ENCODE measurements at places on chromosomes 6 and 20.
A peak's percentile ranks its signal among the peaks of the same experiment; 100 is the strongest.

GRCh38 chr6:84667252-84668213 lies 96.9 kb downstream of the TBX18 start:
- no peak for DNase-seq

DNA sequence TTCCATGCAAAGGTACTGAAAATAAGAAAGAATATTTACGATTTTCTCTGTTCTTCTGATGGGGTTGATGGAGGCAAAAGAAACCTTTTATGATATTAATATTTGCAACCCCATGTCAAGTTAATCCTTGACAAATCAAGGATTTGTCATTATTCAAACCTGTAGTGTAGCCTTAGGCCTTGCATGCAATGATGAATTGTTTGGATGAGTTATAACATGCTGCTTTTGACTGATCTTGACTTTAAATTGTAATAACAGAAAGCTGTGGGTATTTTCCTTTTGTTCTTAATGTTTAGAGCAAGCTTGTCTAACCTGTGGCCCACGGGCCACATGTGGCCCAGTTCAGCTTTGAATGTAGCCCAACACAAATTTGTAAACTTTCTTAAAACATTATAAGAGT lies 13.0 kb upstream of the BAG2 start:
- DNase-seq: no peak

DNA sequence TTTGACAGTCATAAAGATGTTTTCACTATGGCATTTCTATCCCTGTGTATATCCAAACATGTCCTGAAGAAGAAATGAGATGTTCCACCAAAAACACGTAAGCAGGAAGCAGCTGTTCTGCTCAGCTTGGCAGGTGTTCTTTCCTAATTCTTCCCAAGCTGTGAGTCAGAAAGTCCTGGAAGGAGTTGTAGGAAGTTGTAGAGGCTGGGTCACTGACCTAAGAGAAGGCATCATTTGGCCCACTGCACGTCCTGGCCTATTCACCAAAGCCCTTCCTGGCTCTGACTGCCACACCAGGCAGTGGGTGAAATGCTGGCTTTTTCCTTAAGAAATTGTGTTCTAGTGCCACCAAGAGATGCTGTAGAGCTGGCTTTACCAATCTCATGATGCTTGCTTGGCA lies 40.3 kb downstream of the STX11 start:
- no peak for DNase-seq

DNA sequence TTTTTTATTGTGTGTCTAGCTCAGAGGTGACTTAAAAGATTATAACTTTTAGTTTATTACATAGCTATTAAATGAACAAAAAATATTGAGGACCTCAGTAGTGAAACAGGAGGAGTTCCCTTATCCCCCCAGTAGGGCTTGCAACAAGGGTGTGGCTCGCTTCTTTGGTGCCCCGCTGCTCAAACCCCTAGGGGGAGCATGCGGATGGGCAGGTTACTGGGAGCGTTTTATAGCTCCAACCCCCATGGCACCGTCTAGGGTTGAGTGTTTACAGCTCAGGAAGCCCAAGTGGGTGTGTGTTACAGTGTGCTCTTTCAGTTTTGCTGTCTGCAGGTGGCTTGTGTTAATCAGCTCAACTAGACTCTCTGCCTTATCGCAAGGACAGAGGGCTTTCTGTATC lies 1513.7 kb downstream of the GRIK2 start:
- peak; percentile 9 for DNase-seq

DNA sequence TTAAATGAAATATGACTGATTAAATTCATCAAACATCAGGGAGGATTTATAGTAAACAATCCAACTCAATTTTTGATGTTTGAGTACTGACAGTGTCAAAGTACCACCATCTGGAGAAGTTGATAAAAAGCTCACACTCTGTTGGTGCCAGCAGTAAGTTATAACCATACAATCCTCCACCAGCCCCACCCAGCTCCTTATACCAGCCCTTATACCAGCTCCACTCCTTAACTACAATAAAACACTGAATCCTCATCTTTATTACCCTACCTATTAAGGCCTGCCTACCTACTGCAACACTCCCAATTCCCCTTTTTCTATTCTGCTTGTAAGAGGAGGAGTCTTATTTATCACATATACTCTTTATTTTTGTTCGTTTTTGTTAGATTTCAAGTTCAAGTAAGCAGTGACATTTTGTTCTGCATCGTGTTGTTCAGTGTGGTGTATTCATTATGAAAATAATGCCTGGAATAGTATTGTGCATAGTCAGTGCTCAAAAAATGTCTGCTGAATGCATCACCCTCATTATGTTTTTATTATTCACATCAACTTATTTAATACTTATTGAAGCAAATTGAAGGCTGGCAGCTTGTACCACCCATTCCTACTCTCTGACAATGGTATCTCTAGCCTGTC lies 954.7 kb upstream of the ADGRB3 start:
- DNase-seq: no peak

GRCh38 chr6:88612631-88613030 lies 350.8 kb downstream of the RNGTT start:
- DNase-seq: no peak

GRCh38 chr6:165714907-165715306 lies 51.9 kb upstream of the PDE10A start:
- DNase-seq: no peak

GRCh38 chr6:107114213-107114925 lies 946 bp downstream of the BEND3 start:
- DNase-seq: peak; percentile 93

DNA sequence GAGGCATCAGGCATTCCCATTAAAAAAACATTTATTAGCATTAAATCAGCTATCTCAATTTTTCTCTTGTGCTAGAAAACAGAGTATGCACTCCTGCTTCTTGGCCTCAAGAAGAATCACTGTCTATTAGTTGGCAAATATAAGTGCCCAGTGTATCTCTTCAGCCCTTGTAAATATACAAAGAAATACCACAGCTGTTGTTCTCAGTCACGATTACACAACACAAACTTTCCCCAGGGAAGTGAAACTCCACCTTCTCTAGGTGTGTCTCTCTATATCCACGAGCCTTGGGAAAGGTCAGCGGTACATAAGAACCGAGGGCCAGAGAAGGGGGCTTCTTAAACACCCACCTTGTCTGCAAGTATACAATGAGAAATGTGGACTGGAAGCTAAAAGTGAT lies 194.7 kb downstream of the PKHD1 start:
- no peak for DNase-seq

DNA sequence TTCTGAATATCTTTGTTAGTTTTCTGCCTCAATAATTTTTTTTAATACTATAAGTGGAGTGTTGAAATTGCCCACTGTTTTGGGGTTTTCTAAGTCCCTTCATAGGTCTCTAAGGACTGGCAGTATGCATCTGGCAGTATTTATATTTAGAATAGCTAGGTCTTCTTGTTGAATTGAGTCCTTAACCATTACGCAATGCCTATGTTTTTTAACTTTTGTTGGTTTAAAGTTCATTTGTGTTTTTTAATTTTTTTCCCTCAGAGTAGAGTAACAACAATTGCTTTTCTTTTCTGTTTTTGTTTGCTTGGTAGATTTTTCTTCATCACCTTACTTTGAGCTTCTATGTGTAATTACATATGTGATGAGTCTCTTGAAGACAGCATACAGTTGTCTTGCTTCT lies 375.9 kb upstream of the EYS start:
- no peak for DNase-seq

DNA sequence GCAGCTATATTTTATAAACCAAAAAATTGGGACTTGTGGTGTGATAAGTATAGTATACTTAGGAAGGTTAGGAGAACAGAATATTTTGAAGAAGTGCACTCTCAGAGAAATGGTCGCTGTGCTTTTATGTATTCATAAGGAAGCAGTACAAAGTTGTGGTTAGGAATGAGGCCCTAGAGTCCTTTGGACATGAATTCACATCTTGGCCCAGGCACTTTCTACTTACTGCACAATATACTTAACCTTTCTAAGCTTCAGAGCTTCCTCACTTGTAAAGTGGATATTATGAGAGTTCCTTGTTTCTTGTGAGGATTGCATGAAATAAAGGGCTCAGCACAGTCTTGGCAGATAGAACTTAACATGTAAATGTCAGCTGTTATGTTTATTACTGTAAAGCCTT lies 21.0 kb upstream of the SERINC3 start:
- DNase-seq: peak; percentile 33

- peak; percentile 59 for DNase-seq
Measured at GRCh38 chr6:95091823-95092436, 485.4 kb upstream of the MANEA start.

DNA sequence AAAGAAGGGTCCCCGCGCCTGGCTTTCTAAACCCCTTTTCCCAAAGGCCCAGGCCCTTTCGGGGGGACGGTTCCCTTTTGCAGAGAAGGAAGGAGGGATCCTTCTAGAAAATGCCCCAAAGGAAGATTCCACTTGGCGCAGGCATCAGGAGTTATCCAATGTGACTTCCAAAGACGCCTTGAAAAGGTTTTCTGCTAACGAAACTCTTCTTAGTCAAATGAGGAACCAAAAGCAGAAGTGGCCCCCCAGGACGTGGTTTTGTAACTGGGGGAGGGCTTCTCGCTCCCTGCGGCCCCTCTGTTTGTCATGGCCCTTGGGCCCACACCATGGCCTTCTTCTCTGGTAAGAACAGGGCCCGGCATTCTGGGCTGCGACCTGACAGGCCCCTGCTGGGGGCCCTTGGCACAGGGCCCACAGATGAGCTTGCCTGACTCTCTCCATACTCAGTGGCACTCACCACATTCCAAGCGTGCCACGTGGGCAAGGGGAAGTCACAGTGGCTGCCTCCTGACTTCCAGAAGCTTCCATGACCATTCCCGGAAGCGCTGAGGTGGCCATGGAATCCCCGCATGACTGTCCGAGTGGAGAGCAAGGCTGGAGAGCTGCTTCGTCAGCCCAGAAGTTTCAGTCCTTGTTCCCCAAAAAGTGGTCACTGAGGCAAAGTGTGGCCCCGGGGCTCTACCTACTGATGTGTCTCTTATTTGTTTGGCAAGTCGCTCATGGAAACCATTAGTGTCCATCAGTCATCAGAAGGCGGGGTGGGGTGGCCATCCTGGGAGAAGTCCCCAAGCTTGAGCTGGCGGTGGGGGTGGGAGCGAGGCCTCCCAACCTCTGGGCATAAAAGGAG lies 834 bp upstream of the CTSZ start:
- peak; percentile 97 for DNase-seq
